ENCODE measurements at places on chromosomes 7 and 10. TPM values are rescaled to one million over a fixed set of nuclear protein-coding genes. Genes with fewer than 3 reads are reported as not detected.

DNA sequence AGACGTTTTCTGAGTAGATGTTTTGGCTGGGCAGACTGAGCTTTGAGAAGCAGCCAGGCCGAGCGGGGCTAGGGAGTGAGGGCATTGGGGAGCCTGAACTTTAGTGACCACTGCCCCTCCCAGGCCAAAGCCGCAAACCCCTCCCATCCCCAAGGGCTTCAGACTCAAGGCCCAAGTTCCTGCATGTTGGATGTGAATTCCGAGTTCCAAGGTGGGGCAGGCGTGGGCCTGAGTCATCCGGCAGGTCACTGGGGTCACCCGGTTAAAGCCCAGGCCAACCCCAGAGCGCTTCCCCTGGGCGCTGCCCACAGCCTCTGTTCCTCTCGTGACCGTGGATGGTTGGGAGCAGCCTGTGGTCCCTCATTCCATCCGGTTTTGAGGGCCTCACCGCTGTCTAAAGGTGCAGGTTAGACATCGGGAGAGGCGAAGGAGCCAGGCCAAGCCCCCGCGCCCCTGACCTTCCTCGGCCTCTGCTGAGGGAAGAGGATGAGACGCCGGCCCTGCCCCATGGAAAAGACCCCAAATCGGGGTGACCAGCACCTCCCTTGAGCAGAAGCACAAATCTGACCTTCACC is 6.9 kb upstream of the PDGFA start:
- DNase-seq = no peak

DNA sequence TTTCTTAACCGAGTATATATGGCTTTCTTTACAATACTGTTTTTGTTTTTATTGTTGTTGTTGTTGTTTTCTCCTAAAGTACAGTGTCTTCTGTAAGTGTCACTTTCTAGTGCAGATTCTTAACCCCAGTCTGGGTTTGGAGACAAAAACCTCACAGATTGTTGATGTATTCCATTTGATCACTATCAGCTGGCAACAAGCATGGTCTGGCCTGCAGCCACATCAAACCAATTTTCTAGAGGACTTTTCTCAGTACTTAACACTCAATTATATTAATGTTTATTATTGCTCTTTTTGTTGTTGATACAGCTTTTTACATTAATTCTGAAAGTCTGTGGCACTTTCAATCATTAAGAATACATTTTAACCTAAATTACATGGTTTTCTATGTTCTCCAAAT is 17.1 kb downstream of the LRRN3 start:
- no peak for DNase-seq

DNA sequence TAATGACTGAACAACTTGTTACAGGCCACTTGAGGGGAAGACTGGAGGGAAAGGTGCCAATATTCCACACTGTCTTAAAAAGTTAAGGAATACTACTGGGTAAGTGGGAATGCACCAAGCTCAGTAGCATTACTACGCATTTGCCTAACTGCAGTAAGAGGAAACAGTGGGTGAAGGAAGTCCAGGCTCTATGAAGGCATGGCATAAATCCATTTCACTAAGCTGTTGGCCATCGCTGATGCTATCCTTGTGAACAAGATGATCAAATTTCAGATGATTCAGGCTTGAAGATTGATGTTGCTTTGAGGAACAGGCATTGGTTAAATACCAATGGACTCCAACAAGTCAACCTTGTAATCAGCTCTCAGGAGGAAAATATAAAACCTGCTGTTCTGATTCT is 44.2 kb upstream of the TES start:
- DNase-seq = no peak

GRCh38 chr10:17214526-17214925 is 13.1 kb upstream of the TRDMT1 start:
- DNase-seq = no peak

GRCh38 chr7:133650069-133650468 is 397.2 kb downstream of the EXOC4 start:
- no peak for DNase-seq

VWA2 gene
- not detected for total RNA-seq

PDE1C gene
- 133 TPM for total RNA-seq

ADAMTS14 gene
- 0.31 TPM for total RNA-seq

DNA sequence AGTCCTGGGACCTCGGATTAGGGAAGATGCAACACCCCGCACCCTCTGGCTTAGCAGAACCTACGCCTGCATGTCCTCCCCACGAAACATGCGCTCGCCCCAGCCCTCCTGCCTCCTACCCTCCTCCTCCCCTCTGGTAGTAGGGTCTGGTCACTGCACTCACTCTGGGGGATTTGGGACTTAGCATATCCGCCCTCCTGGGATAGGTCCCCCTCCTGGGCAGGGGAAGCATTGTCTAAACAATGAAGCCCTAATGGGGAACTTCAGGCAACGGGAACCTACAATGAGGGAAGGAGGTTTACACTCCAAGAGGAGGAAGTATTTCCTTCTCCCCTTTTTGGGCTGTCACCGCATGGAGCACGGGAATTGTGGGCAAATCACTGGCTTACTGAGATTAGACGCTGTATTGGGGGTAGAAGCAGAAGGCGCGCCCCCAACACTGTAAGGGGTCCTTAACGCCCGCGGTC is 892 bp downstream of the CRHR2 start:
- DNase-seq = no peak

- DNase-seq = no peak
Observed at GRCh38 chr10:18144928-18145327, 4.7 kb downstream of the CACNB2 start.

MRLN gene
- total RNA-seq = not detected

- DNase-seq = no peak
Observed at GRCh38 chr10:100489396-100489795, 26.6 kb downstream of the WNT8B start.

GRCh38 chr7:1073142-1073977 is 14.6 kb upstream of the GPER1 start:
- DNase-seq = no peak

All from A172 (cell line).